Activated CD4-positive, alpha-beta T cell treated with anti-CD3 and anti-CD28 coated beads, Interleukin-10, Interleukin-2, amounts not matched to agents 100 ng/mL and 50 ng/mL, durations not matched to agents 16 hours and 8 hours (primary cell): ENCODE measurements at places on chromosomes 2 and 18.

GRCh38 chr2:96514521-96514920, 9.4 kb upstream of the NEURL3 start:
- DNase-seq: no peak

DNA sequence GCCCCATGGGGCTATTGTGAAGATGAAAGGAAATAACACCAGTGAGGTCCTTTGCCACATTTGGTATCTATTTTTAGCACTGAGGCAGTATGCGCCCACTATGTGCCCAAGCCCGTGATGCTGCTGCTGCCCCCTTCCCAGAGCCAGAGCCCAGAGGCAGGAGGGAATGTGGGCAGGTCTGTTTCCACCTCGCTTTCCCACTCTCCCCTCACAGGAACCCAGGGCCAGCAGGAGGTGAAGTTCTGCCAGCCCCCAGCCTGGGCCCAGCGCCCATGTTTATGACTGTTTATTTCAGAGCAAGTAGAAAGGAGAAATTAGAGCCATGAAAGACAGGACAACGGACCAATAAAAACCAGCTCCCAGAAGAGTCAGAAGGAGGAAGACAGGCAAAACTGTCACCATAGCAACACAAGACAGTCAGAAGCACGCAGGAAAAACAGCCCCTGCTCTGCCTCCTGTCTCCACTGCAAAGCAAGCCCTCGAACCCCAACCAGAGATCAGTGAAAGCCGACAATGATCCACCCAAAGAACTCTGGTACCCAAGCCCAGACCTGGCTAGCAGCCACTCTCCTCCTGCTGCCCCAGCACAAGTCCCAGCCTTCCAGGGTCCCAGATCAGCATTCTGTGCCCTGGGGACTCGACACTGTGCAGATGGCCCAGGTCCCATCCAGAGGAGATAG, 1.4 kb downstream of the CYRIA start:
- no peak for DNase-seq

DNA sequence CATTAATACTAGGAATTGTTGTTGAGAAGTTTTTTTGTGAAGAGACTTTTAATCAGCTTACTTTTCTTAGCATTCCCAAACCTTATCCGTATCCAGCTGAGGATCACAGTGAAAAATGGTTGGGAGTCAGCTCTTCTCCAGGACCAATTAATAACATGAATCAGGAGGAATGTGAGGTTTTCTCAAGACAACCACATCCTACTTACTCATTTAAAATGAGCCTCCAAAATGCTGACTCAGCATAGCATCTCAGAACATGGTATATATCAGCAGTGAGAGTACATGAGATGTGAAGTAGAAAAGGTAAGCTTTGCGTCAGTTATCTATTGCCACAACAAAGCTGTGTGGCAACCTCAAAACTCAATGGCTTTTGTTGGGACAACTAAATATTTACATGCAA, 140.3 kb downstream of the NRP2 start:
- DNase-seq: no peak

DNA sequence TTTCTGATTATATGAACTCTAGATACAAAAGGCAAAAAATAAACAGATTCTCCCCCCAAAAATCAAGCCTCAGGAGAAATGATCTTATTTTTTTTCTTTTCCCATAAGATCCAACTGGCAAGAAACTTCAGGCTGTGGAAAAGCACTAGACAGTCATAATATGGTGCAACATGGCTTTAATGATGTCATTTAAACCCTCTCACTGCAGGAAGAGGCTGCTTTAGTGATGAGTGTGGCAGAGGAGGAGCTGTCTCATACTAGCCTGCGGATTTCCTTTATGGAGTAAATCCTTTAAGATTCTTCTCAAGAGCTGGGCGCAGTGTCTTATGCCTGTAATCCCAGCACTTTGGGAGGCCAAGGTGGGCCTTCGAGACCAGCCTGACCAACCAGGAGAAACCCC, 83.3 kb upstream of the CD28 start:
- no peak for DNase-seq

DNA sequence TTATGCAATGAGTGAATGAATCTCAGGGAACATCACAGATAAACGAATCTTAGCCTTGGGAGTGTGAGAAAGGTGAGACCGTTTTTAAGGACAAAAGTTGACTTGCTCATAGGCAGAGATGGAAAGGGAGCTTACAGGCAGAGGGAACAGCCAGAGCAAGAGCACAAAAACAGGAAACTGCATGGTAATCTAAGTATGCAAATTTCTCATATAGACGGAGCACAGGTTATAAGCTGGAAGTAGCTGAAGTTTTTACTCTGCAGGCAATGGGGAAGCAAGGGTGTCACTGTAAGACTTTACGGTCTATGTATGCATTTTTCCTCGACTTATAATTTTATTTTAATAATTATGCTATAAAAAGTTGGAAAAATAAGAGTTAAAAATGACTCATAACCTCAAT, 44.8 kb upstream of the STRN start:
- no peak for DNase-seq

GRCh38 chr2:181308766-181309515, 148.2 kb upstream of the ITGA4 start:
- DNase-seq: no peak

DNA sequence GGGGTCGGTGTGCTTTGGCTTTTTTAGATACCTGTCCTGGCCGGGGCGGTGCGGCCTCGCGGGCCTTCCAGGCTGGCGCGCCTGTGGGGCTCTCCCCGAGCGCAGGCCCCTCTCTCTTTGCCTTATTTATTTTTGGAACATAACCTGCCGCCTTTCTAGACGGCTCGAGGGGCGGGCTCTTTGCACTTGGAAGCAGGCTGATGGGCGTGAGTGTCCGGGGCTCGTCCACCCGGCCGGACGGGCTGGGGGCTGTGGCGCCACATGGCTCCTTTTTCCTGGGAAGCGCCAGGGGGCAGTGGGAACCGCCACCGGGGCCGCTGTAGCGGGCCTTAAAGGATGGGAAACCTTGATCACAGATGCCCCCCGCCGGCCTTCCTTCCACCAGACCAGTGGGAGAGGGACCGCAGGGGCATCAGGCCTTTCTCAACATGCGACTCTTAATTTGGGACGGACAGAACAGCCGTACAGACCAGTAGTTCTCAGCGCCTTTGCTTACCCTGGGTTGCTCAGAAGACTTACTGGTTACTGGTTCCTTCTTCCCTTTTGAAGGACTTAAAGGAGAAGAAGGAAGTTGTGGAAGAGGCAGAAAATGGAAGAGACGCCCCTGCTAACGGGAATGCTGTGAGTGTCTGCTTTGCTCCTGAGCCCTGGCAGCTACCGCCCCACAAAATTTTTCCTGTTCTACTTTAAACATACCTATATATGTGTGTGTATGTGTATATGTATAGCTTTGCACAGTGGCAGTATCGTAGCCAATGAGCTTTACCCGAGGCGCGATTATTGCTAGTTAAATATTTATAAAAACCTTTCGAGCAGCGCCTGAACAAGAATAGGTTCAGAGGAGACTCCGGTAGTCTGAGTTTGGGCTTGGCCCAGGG, 2.7 kb downstream of the PTMA start:
- peak; percentile 20 for DNase-seq

DNA sequence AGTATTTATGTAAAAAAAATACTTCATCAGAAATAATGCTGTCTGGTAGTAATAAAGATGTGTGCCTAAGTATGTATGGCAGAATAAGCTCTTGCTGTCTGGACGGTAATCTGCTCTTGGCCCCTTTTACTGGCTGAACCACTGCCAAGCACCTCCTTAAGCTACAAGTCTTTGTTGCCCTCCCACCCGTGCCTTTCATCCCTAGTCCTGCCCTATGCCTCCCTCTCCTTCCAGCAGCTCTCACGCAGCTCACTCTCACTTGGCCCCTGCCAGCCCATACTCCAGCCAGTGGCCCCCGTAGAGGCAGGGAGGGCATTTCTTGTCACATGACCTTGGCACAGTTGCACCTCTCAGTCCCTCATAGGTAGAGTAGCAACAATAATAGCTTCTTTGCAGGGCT, 54.5 kb upstream of the NPAS2 start:
- no peak for DNase-seq
